Pulmonary artery endothelial cell (primary cell): ENCODE measurements at places on chromosomes 4 and X. TPM values are rescaled to one million over a fixed set of nuclear protein-coding genes. Genes with fewer than 3 reads are reported as not detected.

DNA sequence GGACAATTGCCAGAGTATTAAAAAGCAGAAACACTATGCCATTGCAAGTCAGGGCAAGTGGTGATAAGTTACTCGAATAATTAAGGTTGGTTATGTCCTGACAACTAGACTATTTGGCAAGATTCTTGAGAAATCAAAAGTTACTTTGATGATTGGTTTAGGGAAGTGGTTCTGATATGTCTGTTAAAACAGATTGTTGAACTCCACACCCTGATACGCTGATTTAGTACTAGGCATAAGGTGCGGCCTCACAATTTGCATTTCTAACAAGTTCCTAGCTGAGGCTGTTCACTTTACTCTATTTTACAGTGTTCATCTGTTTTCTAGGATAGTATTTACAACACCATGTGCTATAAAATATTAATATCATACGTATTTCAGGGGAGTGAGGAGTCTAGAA, 12.5 kb downstream of the GABRA4 start:
- no peak for DNase-seq

DNA sequence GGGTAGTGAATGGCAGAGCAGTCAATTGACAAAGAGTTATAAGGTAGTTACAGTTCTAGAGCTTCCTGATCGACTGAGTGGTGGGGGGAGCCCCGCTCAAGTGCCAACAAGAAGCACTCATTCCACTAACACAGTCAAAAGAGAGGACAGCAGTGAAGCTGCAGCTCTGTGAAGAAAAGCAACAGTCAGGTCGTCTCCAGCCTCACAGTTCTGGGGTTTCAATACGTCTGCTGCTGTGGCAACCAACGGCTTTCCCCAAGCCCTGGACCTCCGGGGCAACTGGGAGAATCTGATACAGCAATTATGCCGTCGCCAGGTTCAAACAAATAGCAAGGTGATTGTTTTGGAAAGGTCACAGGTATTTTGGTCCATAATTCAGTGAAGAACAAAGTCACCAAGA, 30.8 kb downstream of the GPM6B start:
- DNase-seq, result no peak

- DNase-seq, result no peak
These were observed 76.4 kb downstream of the LEF1 start for GRCh38 chr4:108092288-108092687.

The CLDN22 gene
- not detected in 2 replicates for total RNA-seq
